ENCODE measurements at places on chromosomes 6 and 20.
A peak's percentile ranks its signal among the peaks of the same experiment; 100 is the strongest.

- no peak overlapping the region for H3K27ac ChIP-seq
- no peak for DNase-seq
- H3K4me1 ChIP-seq, result no peaks in the 10 kb centered on the region
- no peaks in the 10 kb centered on the region for H3K36me3 ChIP-seq
- no peak overlapping the region for H3K4me3 ChIP-seq
- no peaks in the 10 kb centered on the region for H3K27me3 ChIP-seq
Observed at GRCh38 chr20:21114584-21114983, 8.4 kb upstream of the LINC00237 start.

- no peak for DNase-seq
- no peak overlapping the region for H3K27ac ChIP-seq
- no peak overlapping the region for H3K4me3 ChIP-seq
- no peaks in the 10 kb centered on the region for H3K4me1 ChIP-seq
Observed at GRCh38 chr6:68211242-68211795, 423.8 kb upstream of the ADGRB3 start.

GRCh38 chr20:10673842-10674683 lies at the start of gene JAG1:
JAG1 (minus strand) TSS chr20:10673999; CDS start chr20:10673530, 469 bp downstream.
- peak within 1 kb of the TSS; percentile 99 for H3K27ac ChIP-seq
- H3K4me3 ChIP-seq, result peak within 1 kb of the TSS; percentile 91
- H3K27me3 ChIP-seq, result no peaks in the 10 kb centered on the region
- no peaks in the 10 kb centered on the region for H3K36me3 ChIP-seq
- H3K4me1 ChIP-seq, result no peaks in the 10 kb centered on the region

- H3K27ac ChIP-seq, result no peak overlapping the region
- no peaks in the 10 kb centered on the region for H3K4me1 ChIP-seq
- no peak for DNase-seq
- no peaks in the 10 kb centered on the region for H3K27me3 ChIP-seq
- no peaks in the 10 kb centered on the region for H3K36me3 ChIP-seq
Observed at GRCh38 chr6:45495429-45496084, 117.8 kb upstream of the SUPT3H start.

DNA sequence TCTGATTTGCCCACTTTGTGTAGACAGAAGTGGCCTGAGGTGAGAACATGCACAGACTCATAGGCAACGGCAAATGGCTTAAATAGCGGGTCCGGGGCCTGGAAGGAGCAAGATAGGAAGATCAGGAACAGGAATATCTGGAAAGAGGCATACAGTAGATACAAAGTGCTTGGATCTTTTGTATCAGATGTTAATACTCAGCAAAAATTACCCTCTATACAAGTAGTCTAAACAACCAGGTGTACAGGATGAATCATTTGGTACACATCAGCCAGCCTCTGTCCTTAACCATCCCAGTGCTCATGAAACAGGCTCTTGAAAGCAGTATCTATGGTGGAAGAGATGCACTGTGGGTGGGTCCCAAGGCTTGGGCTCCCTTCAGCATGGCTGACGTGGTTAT lies 28.9 kb upstream of the HLA-C start:
- H3K27me3 ChIP-seq, result no peaks in the 10 kb centered on the region
- no peak overlapping the region for H3K4me3 ChIP-seq
- no peak for DNase-seq
- no peak overlapping the region for H3K27ac ChIP-seq
- no peaks in the 10 kb centered on the region for H3K4me1 ChIP-seq
- H3K36me3 ChIP-seq, result no peaks in the 10 kb centered on the region

DNA sequence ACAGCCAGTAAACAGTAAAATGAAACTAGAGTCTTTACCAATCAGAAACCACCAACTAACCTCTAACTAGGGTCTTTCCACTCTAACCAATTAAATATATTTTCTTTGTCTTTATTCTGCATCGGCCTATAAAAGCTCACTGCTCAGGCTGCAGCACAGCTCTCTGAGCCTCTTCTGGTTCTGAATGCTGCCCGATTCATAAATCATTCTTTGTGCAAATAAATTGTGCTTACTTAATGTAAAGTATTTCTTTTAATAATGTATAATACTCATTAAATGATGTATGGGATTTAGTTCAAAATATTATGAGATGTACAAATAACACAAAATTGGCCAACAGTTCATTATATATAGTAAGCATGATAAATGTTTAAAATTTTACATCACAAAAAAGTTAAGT lies 7.9 kb downstream of the IBTK start:
- H3K4me3 ChIP-seq, result no peak overlapping the region
- no peak overlapping the region for H3K27ac ChIP-seq
- no peaks in the 10 kb centered on the region for H3K27me3 ChIP-seq
- H3K36me3 ChIP-seq, result no peaks in the 10 kb centered on the region

- H3K27ac ChIP-seq, result no peak overlapping the region
- H3K36me3 ChIP-seq, result no peaks in the 10 kb centered on the region
- no peak for DNase-seq
- H3K4me1 ChIP-seq, result no peaks in the 10 kb centered on the region
- H3K4me3 ChIP-seq, result no peak overlapping the region
Observed at GRCh38 chr6:109102762-109103161, 7.5 kb downstream of the CEP57L1 start.

DNA sequence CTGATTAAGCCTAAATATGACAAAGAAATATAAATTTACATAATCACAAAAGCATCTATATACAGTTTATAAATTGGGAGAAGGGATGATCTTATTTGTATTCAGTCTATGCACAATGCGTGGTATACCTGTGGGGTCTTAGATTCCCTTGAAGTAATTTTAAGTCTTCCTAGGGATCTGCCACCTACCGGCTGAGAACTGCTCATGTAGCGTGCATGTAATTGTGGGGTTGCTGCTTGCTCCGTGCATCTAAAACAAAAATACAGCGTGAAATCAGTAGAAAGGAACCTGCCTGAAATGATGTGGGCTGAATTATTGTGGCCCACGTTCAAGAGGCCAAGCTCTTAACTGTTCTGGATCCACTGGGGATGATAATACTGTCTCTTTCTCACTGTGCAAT lies 187.3 kb downstream of the MBOAT1 start:
- H3K27me3 ChIP-seq, result no peaks in the 10 kb centered on the region
- H3K4me3 ChIP-seq, result no peak overlapping the region
- no peak overlapping the region for H3K27ac ChIP-seq

DNA sequence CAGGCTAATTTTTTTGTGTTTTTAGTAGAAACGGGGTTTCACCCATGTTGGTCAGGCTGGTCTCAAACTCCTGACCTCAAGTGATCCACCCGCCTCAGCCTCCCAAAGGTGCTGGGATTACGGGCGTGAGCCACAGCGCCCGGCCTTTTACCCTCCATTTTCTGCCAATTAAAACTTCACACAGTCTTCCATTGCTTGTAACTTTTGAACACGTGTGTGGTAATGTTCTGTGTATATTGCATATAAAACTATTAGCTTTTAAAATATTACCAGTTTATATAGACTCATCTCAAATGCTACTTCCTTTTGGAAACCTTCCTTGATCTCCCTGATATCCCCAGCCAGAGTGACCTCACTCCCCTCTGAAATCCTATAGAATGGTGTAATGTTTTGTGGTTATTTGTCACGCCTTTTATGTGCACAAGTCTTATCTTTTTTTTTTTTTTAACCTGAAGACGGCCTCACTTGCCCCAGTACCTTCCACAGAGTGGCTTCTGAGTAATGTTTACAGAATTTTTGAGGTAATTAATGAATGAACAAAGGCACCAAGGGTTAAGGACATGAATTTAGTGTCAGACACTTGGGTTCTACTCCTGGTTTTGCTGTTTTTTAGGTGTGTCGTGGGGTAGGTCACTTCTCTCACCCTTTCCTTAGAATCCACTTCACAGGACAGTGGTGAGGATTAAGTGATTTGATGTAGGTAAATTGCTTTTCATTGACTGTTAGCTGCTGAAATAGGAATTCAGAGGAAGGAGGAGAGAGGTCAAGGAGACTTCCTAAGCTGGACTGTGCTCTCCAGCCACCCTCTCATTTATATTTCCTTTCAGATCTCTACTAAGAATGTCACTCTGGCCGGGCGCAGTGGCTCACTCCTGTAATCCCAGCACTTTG lies 11.2 kb upstream of the MMP24 start:
- no peaks in the 10 kb centered on the region for H3K36me3 ChIP-seq
- no peak overlapping the region for H3K27ac ChIP-seq
- no peak overlapping the region for H3K4me3 ChIP-seq
- DNase-seq, result no peak
- no peaks in the 10 kb centered on the region for H3K4me1 ChIP-seq

DNA sequence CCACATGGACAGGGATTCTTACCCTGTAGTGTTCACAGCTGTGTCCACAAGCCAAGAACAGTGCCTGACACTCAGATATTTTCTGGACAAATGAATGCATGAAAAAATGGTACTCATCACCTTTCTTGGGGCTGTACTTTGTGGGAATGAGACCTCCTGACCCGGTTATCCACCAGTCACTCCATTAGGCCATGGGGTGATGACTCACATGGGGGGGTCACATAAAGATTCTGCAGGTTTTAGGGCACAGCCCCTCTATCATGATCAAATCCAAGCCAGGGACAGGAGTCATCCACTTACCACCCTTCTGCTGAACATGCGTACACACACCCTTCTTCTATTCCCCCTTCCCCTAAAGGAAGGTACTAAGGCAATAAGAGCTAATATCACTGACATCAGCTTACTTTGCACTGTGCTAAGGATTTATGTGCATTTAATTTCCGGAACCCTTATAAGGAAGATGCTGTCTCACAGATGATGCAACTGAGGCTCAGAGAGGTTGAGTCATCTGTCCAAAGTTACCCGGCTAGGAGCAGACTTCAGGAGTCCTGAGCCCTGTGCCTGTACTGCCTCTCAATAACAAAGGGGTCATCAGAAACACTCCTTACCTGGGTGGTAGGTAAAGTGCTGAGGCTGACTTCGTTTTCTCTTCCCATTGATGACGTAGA lies 107.8 kb downstream of the NFATC2 start:
- H3K27ac ChIP-seq, result no peak overlapping the region
- H3K36me3 ChIP-seq, result no peaks in the 10 kb centered on the region
- no peak overlapping the region for H3K4me3 ChIP-seq

DNA sequence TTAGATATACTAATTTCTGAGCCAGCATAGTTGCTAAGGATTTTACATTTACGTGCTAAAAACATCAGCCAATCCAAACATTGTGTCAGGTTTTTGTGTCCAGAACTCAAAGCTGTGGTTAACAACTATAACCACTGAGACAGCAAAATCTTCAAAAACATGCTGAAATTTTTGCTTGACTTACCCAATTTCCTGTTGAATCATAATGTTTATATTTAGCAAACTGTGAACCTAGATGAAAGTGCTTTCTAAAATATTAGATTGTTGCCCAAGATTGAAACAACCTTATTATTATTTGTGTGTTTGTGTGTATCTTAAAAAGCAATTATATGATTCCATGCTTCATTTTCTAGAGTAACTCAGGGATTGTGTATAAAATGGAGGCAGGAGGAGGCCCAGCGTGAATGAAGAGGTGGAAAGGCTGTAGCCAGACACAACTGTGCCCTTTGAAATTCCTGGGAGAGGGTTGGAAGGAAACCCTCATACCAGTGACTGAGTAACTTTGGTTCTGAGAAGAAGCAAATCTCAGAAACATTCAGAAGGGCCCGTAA lies 48.0 kb downstream of the ARMC2 start:
- H3K4me3 ChIP-seq, result no peak overlapping the region
- H3K36me3 ChIP-seq, result no peaks in the 10 kb centered on the region
- no peaks in the 10 kb centered on the region for H3K4me1 ChIP-seq
- no peak for DNase-seq
- H3K27me3 ChIP-seq, result no peaks in the 10 kb centered on the region

- H3K27me3 ChIP-seq, result no peaks in the 10 kb centered on the region
- H3K4me1 ChIP-seq, result no peaks in the 10 kb centered on the region
- H3K27ac ChIP-seq, result no peak overlapping the region
- DNase-seq, result no peak
- no peaks in the 10 kb centered on the region for H3K36me3 ChIP-seq
Observed at GRCh38 chr6:112416866-112417265, 69.7 kb downstream of the RFPL4B start.

- DNase-seq, result no peak
- no peak overlapping the region for H3K4me3 ChIP-seq
- H3K4me1 ChIP-seq, result no peaks in the 10 kb centered on the region
- no peaks in the 10 kb centered on the region for H3K36me3 ChIP-seq
- H3K27ac ChIP-seq, result no peak overlapping the region
Observed at GRCh38 chr6:70375882-70376281, 37.4 kb upstream of the FAM135A start.

DNA sequence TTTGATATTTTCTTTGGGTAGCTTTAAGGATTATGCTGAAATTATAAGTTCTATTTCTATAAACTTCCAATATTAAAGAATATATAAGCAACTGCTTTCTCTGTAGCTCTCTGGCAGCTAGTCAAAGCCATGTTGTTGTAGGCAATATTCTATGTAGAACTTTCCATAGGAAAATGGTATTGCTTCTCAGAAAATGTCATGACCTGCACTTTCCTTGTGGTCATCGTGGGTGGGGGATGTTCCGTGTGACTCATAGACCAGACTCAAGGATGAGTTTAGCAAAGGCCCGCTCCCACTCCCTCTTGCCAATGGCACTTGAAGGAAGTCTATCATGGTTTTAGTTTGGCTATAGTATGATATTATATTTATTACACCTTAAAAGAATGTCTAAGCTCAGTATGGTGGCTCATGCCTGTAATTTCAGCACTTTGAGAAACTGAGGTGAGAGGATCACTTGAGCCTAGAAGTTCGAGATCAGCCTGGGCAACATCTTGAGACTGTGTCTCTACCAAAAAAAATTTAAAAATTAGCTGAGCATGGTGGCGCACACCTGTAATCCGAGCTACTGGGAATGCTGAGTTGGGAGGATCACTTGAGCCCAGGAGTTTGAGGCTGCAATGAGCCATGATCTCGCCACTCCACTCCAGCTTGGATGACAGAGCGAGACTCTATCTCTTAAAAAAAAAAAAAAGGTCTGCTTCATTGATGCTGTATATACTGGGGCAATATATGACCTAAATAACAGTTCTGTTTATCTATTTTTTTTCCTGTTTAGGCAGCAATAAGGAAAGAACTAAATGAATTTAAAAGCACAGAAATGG lies 36.6 kb upstream of the LTV1 start:
- no peaks in the 10 kb centered on the region for H3K4me1 ChIP-seq
- DNase-seq, result no peak
- no peaks in the 10 kb centered on the region for H3K36me3 ChIP-seq
- no peak overlapping the region for H3K27ac ChIP-seq
- no peaks in the 10 kb centered on the region for H3K27me3 ChIP-seq
